Stimulated activated CD8-positive, alpha-beta memory T cell treated with anti-CD3 and anti-CD28 coated beads, Interleukin-4, amount 100 ng/mL, for 48 hours (primary cell): ENCODE measurements at places on chromosomes 7 and 10.

GRCh38 chr7:78567836-78568235 lies 769.3 kb downstream of the PHTF2 start:
- DNase-seq = no peak

DNA sequence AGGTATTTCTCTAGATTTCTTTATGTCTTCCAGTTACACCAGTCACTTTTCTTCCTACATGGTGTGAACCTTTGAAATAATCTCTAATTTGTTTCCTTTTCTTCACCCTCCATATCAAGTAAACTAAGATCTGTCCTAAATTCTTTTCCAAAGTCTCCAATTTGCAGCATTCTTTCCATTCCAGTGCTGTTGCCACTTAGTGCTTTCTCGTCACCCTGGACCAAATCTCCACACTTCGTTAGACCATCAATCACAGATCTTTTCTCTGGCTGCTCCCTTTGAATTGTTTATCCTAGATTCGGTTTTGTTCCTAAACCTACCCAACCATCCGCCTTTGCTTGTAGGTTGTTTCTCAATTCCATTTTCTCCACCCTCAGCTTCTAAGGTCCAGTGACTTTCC lies 74.7 kb downstream of the DYNC1I1 start:
- no peak for DNase-seq

DNA sequence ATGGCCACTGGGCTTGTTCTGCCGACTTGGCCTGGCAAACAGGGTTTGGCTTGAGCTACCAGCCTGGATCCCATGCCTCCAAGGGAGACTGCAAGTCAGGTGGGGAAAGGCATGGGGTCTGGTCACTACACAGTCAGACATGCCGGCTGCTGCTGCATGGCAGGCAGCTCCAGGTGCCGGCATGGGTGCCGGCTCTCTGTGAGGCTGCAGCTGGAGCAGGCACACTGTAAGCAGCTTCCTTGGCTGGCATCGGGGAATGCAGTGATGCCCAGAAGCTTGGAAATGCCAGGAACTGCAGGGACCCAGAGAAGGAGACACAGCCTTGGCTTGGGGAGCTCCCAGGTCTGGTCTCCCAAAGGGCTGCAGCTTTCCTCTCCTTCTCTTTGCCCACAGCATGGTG lies 305.5 kb upstream of the NRG3 start:
- no peak for DNase-seq

GRCh38 chr7:118793582-118793981 lies 569.1 kb downstream of the ANKRD7 start:
- DNase-seq = no peak
